ENCODE measurements at places on chromosomes 6 and 20.

DNA sequence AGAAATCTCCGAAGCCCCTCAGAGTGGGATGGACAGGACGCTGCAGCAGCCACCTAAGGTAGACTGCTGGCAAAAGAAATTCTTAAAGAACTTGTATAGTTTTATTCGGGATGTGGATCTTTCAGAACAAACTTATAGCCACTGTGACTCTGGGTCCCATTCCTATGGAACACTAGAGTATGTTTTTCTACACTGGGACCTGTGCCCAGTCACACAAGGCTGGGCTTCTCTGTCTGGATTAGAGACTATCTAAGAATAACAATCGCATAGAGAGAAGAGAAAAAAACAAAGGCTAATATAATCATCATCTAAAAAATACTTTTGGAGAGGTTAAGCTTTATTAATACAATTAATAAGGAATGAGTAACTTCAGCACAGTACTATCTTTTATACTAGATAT lies 28.9 kb downstream of the RMND1 start:
- peak; percentile 72 for DNase-seq

DNA sequence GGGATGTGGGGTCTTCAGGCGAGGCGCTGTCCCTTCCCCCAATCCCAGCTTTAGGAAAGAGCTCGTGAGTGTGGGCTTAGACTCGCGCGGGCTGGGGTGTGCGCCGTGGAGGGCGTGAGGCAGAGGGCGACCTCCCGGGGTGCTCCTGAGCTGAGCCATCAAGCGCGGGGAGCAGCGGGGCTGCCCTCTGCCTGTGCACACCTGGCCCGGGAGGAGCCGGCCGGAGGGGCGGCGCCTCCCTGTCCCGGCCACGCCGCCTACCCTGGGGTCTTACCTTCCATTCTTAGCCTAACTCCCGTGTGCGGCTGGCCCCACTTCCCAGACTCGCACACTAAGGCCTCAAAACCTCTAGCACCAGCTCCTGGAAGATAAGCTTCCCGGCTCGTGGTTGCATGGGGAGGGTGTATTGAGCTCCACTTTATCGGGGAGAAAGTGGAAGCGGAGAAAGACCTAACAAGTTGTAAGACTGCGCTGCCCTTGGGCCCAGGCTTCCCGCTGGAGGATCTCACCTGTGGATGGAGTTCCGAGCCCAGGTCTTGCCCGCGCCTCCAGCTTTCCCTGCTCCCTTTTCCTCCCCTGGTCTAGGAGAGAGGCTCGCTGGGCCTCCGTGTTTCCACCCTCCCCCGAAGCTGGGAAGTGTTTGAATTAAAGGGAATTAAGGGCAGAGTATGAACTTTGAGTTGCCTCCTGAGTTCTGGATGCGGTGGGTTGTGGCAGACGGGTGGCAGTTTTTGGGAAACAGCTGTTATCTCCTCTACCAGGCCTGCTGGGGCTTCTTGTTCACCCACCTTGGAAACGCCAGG lies 1.2 kb downstream of the DNMT3B start:
- no peak for DNase-seq

DNA sequence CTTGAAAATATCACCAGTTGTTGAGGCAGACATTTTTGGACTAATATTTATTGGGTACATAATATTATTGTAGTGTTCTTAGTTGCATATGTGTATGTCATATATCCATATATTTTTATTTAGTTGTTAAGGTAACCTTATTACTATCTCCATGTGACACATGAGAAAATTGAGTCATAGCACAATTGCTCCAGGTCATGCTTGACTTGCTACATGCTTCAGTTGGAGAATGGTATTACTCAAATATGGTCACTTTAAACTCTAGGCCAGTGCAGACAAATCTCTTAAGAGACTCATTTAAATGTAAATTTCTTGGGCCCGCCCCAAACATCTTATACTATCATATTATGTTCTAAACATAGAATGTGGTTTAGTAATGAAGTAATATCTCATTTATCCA lies 246.1 kb downstream of the RIMS1 start:
- DNase-seq, result no peak

DNA sequence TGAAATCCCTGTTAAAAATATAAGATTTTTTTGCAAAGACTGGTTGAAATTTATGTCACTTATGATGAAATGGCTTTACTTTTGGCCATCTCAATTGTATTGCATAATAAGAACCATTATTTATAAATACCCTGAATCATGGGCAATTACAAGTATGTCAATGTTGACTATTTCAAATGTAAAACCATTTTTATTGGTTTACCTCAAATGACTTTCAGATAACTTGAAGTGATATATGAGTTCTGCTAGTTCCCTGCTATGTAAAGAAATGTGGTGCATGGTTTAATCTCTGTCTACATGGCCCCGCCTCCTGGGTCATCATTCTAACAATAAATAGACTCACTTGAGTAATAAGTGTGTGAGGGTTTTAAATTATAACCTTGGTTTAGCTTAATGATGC lies 275.6 kb upstream of the PREP start:
- DNase-seq, result no peak

DNA sequence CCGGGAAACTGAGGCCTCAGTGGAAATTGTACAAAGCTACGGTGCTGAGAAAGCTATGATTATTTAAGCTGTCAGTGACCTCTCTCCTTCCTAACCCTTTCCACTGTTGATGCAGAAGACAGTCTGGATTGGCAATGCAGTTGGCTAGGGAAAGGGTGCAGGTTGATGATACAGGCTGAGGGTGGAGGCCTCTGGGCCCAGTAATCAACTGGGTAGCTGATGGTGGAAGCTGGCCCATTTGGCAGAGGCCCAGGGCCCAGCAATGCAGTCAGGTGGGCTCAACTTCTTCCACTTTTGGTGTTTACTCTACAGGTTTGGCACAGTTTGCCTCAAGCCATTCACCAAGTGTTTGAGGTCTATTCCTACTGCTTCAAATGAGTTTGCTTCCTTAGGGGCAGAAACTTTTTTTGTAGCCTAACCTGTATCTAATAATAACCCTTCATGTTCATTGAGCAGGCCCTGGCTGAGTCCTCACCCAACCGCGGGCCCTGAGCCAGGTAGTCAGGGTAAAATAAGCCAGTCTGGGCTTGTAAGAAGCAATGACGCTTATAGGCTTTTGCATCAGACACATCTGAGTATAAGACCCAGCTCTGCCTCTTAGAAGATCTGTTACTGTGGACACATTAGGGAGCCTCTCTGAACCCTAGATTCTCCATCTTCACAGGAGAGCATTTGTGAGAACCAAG lies 12.1 kb downstream of the BCL2L1 start:
- no peak for DNase-seq
